Ovary (tissue), 10 donors: ENCODE measurements at places on chromosomes 4 and X. TPM values are rescaled to one million over a fixed set of nuclear protein-coding genes. Genes with fewer than 3 reads are reported as not detected.

The CT45A1 gene
- total RNA-seq = not detected

- no peak for DNase-seq
Measured at GRCh38 chr4:57554556-57555092, 444.4 kb upstream of the IGFBP7 start.

The AKAP14 gene
- total RNA-seq = 1.3 TPM

- DNase-seq = no peak
Measured at GRCh38 chrX:40877887-40878286, 142.5 kb upstream of the MED14 start.

GRCh38 chr4:150462743-150463142, 119.2 kb upstream of the MAB21L2 start:
- no peak for DNase-seq

The ARHGAP36 gene
- total RNA-seq = not detected

DNA sequence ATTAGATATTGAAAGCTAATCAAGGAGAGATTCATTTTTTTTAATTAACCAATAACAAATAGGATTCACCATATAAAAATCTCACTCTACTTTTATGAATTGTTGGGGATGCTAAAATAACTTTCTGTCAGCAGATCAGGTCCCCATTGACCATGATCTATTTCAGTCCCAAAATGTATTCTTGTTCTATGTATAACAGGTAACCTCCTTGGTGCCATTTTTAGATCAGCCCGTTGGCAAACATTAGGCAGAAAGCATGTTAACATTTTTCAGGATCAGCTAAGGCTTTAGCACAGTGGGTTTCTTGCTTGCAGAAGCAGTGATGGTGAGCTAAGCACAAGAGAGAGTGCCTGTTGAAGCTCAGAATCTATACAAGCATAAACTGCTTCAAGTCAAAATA, 40.8 kb upstream of the COX7B2 start:
- no peak for DNase-seq

DNA sequence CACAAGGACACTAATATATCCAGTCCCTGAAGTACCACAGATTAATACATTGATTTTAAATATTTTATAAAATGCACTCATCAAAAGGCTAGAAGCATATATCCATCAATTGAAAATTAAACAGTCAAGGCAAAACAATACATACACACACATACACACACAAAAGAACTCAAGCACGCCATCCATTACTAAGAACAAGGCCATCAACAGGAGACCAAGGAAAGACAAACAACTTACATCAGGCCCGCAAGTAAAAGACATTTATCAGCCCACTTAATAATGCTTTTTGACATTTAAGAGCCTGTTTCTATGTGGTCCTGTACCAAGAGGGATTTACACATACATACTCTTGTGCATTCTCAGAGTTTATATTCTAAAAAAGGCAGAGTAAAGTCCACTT, 50.0 kb upstream of the ZNF827 start:
- no peak for DNase-seq

- peak; percentile 81 for DNase-seq
Measured at GRCh38 chrX:56788717-56789122, 59.7 kb downstream of the NBDY start.

DNA sequence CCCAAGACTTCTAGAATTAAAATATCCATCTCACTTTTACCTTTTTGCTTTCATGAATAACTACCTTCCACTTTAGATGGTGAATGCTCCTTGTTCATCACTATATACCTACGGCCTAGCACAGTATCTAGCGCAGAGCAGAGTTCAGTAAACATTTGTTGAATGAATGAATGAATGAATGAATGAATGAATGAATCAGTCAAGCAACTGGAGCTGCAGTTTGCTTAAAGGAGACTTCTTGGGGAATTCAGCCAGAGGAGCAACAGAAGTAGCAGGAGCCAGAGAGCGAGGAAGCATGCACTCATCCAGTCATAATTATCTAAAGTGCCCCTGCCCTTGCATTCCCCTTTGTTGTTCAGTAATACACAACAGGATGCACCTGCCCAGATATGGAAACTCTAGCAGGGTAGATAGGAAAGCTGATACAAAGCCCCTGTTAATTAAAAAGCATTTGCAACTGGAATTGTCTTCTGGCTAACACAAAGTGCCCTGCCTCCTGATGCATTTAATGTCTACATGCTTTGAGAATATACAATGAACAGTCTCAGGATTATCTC, 103.0 kb upstream of the MBNL3 start:
- no peak for DNase-seq

DNA sequence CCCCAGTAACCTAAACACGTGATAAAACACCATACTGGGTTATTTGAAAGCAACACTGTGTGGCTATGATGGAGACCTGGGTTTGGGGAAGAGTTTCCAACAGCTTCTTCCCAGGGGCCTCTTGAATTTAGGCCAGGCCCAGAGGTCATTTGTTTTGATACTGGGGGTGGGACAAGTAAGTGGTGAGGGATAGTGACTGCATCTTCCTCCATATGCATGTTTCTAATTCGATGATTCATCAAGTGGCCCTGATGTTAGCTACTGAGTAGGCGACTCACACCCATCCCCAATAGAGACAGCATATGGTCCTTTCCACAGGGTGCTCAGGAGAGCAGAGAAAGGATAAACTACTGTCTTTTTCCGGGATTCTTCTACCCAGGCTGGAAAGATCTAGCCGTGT, 2.7 kb downstream of the NDP start:
- no peak for DNase-seq

The PCDH18 gene
- 14.9 TPM for total RNA-seq

- no peak for DNase-seq
Measured at GRCh38 chr4:2048831-2049230, 10.3 kb upstream of the NAT8L start.

DNA sequence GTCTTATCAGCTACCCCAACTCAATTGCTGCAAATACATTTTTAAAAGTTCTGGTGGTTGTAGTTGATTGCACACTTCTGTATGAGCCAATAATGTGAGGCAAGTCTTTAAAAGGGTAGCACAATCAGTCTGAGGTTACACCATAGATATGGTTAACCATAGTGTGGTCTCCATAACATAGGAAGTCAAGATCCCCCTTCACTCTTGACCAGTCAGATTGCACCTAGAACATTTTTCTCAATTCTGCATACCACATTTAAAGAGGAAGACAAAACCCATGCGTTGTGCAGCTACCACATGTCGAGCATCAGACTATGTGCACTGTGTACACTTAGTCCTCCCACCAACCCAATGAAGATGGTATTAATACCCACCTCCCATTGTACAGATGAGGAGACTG, 26.5 kb upstream of the CYBB start:
- DNase-seq = no peak

GRCh38 chr4:53076374-53076958, 214.3 kb downstream of the RASL11B start:
- no peak for DNase-seq

- no peak for DNase-seq
Measured at GRCh38 chr4:82852751-82853285, 38.1 kb downstream of the SEC31A start.

DNA sequence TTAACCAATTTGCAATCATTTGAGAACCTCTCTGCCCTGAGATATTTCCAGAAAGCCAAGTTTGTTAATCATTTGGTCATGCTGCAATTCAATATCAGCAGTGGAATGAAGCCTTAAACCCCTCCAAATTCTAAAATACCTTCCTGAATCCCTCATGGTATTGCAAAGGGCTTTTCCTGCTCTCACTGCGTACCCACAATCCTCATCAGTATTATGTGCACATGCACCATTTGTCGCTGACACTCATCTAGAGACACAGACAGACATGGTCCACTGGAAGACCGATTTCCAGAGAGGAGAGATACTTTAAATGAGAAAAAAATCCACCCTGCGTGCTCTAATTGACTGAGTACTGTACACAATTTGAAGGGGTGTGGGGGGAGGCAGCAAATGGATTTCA, 104.4 kb downstream of the GPC3 start:
- DNase-seq = no peak

The CSN1S1 gene
- not detected for total RNA-seq

DNA sequence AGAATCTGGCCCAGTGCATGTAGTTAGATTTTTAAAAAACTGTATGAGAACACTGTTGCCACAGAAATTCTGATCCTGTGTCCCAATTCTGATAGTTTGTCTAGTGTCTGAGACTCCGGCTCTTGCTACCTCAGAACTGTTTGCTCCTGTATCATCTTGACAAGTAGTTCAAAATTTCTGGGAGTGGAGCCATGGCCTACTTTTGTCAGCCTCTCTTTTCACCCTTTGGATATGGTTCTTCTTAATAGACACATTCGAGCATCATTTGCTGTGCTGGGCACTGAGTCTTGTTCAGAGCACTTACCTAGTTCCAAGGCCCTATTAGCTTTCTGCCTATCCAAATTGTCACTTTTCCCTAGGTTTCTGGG, 46.9 kb downstream of the ATP10D start:
- DNase-seq = no peak

The FANCB gene
- total RNA-seq = 2.8 TPM

The C4orf36 gene
- not detected for total RNA-seq

- DNase-seq = no peak
Measured at GRCh38 chr4:102564399-102565059, 63.4 kb downstream of the NFKB1 start.

GRCh38 chr4:136369073-136369472, 1163.2 kb downstream of the PCDH18 start:
- DNase-seq = no peak

The BTK gene
- 3.6 TPM for total RNA-seq

The BOD1L1 gene
- 41.6 TPM for total RNA-seq

- DNase-seq = no peak
Measured at GRCh38 chr4:128387600-128388351, 100.2 kb upstream of the PGRMC2 start.

DNA sequence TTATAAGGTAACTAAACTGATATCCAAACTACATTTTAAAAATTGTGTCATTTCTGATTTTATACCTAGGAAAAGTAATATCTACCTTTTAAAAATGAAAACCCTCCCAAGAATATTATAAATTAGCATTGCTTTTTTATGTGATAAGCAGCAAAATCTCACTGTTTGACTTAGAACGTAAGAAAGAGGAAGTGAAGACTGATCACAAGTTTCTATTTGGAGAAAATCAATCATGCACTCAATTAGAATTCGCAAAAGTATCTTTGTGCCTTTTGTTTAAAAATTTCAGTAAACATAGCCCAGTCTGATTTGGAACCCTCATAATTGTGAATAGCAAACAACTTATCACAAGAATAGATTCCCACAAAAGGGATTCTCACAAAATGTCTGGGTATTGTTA, 142.7 kb downstream of the TENM3 start:
- DNase-seq = no peak

DNA sequence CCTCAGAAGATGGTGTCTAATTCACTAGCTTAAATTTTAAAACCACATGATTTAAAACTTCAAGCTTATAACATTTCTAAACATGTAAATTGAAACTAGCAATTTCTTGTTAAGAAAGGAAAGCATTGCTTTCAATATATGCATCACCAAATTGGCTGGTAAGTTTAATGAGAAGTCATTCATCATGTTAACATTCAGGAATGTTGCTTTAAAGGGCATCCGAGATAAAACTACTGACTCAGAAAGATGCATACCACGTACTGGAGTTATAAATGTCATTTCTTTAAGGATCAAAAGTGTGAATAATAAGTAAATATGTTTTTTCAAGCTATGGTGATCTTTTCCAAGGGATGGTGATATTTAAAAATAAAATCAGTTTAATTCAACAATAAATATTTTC, 83.3 kb upstream of the VCX2 start:
- DNase-seq = no peak

DNA sequence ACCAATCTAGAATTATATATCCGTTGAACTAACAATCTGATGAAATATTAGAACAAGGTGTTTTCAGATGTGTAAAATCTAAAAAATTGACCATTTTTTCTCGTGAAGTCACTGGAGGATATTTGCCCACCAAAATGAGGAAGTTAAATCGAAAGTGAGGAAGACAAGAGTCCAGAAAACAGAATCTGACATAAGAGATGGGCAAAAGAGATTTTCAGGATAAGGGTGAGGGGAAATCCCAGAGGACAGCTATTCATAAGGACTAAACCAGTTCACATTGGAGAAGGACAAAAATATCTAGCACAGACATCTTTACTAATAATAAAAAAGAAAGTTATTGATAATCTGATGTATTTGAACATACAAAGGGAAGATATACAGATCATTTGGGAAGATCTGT, 18.7 kb upstream of the ALG13 start:
- no peak for DNase-seq

- peak; percentile 13 for DNase-seq
Measured at GRCh38 chr4:121951521-121952110, at the start of gene TRPC3. TSS of gene TRPC3 (minus strand) at chr4:121952060. CDS start at chr4:121951680, 380 bp downstream.

DNA sequence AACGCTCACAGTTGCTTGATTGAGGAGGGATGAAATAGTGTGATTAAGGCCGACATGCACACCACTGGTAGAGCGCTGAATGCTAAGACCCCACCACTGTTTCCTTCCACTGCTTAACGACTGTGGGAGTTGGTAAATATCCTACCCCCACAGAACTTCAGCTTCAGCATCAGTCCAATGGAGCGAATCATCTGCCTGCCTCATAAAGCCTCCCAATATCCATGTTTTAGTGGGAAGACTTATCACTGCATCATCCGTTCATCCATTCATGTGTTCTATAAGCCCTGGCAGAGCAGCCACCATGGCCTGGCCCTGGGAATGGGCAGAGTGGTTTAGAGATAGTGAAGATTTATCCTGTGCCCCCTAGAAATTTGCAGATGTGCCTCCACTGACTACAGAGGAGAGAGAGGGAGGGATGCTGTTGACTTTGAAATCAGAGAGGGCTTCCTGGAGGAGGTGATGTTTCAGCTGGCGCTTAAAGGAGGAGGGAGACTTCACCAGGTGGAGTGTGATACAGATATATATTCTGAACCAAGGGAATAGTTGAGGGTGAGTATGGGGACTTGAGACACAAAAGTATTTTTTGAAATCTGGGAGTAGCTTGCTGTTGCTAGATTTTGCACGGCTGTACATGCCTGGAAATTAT, 71.9 kb upstream of the STX18 start:
- DNase-seq = no peak

DNA sequence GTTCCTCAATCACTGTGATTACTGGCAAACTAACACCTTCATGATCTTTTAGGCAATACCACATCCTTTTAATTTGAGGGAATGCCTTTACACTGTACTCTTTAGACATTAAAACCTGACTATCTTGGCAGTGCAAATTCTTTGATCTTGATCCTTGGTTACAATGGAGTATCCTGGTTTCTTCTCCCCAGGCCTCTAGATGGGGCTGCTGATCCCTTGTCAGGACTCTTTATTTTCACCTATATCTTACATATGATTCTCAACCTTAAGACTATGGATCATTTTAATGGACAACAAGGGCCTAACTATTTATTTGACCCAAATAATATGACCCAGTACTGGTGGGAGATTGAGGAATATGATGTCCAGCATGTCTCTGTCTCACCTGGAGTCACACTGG, 1005.5 kb upstream of the INTU start:
- DNase-seq = no peak

- no peak for DNase-seq
Measured at GRCh38 chr4:168522356-168522755, 25.5 kb downstream of the PALLD start.
